Activated T-helper 1 cell treated with anti-CD3 and anti-CD28 coated beads, Interleukin-2, amount 50 U/mL, for 16 hours (primary cell): ENCODE measurements at places on chromosomes 5 and 9.

- no peak for DNase-seq
Observed at GRCh38 chr5:23648656-23649055, 141.2 kb downstream of the PRDM9 start.

GRCh38 chr9:33082128-33082527 lies 5.7 kb upstream of the SMU1 start:
- no peak for DNase-seq

- DNase-seq = no peak
Observed at GRCh38 chr9:114869845-114870244, 60.5 kb downstream of the TNFSF8 start.

DNA sequence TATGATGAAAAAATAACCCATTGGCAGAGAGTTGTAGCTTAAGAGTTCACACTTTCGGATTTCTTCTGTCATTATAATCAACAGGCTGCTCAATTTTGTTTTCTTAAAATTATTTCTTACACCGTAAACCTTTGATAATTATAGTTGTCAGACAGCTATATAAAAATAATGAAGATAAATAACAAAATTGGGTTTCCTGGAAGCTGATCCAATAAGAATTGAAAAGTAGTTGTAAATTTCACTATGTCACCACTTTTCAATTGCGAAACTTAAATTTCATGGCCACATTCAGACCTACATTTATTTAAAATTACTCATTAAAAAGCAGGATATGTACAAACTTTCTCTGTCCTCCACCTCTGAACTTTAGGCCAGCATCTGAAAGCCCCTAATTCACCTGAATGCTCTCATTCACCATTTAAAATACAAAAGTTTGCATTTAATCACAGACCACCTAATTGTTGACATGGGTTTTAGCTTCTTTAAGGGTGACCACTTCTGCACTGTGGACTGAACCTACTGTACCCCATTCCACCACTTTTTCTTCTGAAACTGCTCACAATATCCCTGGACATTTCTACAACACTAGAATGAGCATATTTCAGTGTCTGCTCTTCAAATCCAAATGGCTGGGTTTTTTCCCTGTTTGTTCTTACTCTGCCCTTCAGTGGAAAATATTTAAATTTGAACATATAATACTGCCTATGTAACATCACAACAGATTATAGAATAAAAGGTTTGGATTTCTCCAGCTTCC lies 680 bp downstream of the SELENOP start:
- DNase-seq = no peak

- DNase-seq = no peak
Observed at GRCh38 chr9:18045326-18045725, 428.6 kb upstream of the ADAMTSL1 start.

- no peak for DNase-seq
Observed at GRCh38 chr9:116208417-116209232, 55.0 kb downstream of the PAPPA start.

- DNase-seq = no peak
Observed at GRCh38 chr5:80516826-80517225, 28.9 kb downstream of the FAM151B start.

GRCh38 chr9:89236955-89237573 lies 58.4 kb upstream of the SHC3 start:
- DNase-seq = no peak
